ENCODE measurements at places on chromosomes 6 and 20.

GRCh38 chr20:41009946-41010345 lies 18.7 kb upstream of the TOP1 start:
- no peak for DNase-seq

DNA sequence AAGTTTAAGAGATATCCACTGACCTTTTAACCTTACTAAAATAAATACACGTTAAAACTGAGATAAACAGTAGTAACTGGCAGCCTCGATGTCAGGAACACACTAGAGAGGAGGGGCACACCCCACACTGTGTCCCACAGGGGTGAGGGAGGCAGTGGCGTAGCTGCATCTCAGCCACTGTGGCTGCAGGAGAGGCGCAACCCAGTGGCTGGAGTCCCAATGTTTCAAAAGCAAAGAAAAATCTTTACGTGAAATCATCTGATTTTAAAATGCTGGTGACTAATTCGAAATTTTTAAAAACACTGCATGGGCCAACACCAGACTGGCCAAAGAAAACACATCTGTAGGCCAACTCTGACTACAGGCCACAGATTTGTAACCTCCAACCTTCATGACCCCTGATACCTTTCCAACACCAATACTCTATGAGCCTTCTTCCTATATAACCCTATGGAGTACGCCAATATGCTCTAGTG lies 54.7 kb downstream of the TRAM2 start:
- DNase-seq: no peak

DNA sequence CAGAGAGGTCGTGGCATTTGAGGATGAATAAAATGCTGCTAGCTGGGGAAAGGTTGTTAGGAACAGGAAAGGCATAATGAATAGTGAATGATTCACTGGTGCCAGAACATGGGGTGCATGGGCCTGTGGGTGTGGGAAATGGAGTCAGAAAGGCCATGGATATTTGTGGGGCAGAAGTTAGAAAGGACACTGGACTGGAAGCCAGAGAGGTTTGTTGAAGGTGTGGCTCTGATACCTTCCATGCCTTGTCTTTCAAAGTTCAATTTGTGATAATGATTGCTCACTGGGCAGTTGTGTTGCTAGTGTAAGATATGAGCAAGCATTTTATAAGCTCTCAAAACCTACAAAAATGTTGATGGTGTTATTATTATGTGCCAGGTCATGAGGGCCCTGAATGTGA lies 32.7 kb downstream of the LRRC1 start:
- no peak for DNase-seq

- DNase-seq: no peak
Observed at GRCh38 chr20:20143646-20144045, 91.3 kb downstream of the CFAP61 start.

- DNase-seq: no peak
Observed at GRCh38 chr20:23298155-23298554, 52.4 kb upstream of the NXT1 start.

- DNase-seq: no peak
Observed at GRCh38 chr6:35036828-35037663, 104.1 kb downstream of the TCP11 start.

DNA sequence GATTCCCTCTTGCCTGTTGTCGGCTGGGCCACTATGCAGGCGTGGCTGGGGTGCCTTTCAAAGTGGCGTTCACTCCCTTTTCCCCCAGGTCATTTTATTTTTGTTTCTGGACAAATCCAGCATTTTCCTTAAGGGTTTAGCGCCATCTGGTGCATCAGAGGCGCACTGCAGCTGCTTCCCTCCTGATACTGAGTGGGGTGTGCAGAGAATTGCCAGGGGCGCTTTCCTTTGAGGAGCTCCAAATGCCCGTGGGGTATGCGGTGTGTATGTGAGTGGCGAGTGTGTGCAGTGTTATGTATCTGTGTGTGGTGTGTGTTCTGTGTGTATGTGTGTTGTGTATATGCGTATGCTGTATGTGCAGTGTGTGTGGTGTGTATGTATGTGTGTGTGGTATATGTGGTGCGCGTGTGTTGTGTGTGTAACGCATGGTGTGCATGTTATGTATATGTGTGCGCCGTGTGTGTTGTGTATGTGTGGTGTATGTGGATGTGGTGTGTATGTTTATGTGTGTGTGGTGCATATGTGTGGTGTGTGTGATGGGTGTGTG lies 100.1 kb upstream of the AGPAT4 start:
- DNase-seq: peak; percentile 24

DNA sequence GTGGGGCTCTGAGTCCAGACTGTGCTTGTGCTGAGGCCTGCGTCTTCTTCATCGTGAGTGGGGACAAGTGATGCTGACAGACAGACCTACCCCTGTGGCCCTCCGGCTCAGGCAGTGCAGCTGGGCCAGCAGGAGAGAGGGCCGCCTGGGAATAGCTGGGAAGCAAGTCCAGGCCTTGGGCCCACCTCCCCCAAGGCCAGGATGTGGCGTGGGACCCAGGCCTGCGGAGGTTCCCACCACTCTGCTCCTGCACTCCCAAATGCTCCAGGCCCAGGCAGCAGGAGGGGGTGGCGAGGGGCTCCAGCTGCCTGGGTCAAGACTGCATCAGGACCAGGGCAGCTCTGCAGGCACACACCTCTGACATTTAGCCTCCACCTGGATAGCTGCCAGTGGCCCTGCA lies 38.3 kb downstream of the DAAM2 start:
- DNase-seq: no peak
